ENCODE measurements at places on chromosomes 7 and 10. TPM values are rescaled to one million over a fixed set of nuclear protein-coding genes. Genes with fewer than 3 reads are reported as not detected.

GRCh38 chr10:112565434-112566053 is 118.5 kb downstream of the VTI1A start:
- no peaks in the 10 kb centered on the region for H3K4me1 ChIP-seq
- DNase-seq = peak; percentile 46
- no peaks in the 10 kb centered on the region for H3K36me3 ChIP-seq
- H3K27me3 ChIP-seq = no peaks in the 10 kb centered on the region
- H3K27ac ChIP-seq = no peak overlapping the region
- no peak overlapping the region for H3K4me3 ChIP-seq

DNA sequence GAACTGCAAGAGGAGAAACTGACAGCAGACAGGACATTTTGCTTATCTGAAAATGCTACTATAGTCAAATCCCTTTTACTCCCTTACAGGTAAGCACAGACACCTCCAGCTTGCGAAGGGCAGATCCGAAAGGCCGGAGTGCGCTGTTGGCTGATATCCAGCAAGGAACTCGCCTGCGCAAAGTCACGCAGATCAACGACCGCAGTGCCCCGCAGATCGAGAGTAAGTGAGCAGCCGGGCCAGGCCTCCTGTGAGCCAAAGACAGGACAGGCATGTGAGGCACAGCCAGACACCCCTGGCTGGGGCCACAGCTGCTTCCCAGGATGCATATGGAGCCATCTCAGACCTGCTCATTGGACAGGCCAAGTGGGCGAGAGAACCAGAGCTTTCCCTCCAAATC is 69.4 kb downstream of the WIPF3 start:
- no peaks in the 10 kb centered on the region for H3K36me3 ChIP-seq
- H3K27ac ChIP-seq = no peak overlapping the region
- H3K4me1 ChIP-seq = no peaks in the 10 kb centered on the region
- no peaks in the 10 kb centered on the region for H3K27me3 ChIP-seq
- no peak overlapping the region for H3K4me3 ChIP-seq

GRCh38 chr10:110141185-110141584 is 66.2 kb upstream of the MXI1 start:
- DNase-seq = no peak
- H3K4me1 ChIP-seq = no peaks in the 10 kb centered on the region
- H3K27me3 ChIP-seq = no peaks in the 10 kb centered on the region
- no peak overlapping the region for H3K27ac ChIP-seq

GRCh38 chr7:137574812-137575211 is 231.3 kb upstream of the PTN start:
- H3K36me3 ChIP-seq = no peaks in the 10 kb centered on the region
- H3K27ac ChIP-seq = no peak overlapping the region
- H3K4me1 ChIP-seq = no peaks in the 10 kb centered on the region
- H3K4me3 ChIP-seq = no peak overlapping the region

Gene ANKRD30A
- not detected for total RNA-seq

GRCh38 chr10:118983263-118983662 is 46.3 kb upstream of the NANOS1 start:
- no peaks in the 10 kb centered on the region for H3K36me3 ChIP-seq
- H3K27ac ChIP-seq = no peak overlapping the region
- no peaks in the 10 kb centered on the region for H3K4me1 ChIP-seq
- H3K27me3 ChIP-seq = no peaks in the 10 kb centered on the region
- no peak for DNase-seq

- H3K27ac ChIP-seq = no peak overlapping the region
- no peak overlapping the region for H3K4me3 ChIP-seq
- no peak for DNase-seq
- H3K4me1 ChIP-seq = no peaks in the 10 kb centered on the region
Observed at GRCh38 chr7:142891490-142892082, 6.0 kb upstream of the TRPV6 start.

DNA sequence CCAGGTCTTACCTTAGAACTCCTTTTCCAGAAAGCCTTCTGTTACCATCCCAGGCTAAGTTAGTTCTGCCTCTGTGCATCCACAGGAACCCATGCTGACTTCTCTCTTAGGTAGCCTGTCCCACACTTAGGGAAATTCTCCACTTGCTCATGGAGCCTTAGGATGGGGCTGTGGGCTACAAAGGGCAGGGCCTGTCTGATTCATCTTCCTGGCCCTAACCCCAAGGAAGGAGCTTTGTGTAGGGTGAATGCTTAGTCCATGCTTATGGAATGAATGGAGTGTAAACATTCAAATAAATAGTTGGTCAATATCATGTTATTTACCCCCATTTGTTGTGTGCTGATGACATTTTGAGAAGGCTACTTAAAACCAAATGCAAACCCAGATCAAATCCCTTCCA is 54.7 kb downstream of the EMX2 start:
- H3K4me3 ChIP-seq = no peak overlapping the region
- H3K27ac ChIP-seq = no peak overlapping the region
- DNase-seq = no peak
- H3K27me3 ChIP-seq = no peaks in the 10 kb centered on the region

DNA sequence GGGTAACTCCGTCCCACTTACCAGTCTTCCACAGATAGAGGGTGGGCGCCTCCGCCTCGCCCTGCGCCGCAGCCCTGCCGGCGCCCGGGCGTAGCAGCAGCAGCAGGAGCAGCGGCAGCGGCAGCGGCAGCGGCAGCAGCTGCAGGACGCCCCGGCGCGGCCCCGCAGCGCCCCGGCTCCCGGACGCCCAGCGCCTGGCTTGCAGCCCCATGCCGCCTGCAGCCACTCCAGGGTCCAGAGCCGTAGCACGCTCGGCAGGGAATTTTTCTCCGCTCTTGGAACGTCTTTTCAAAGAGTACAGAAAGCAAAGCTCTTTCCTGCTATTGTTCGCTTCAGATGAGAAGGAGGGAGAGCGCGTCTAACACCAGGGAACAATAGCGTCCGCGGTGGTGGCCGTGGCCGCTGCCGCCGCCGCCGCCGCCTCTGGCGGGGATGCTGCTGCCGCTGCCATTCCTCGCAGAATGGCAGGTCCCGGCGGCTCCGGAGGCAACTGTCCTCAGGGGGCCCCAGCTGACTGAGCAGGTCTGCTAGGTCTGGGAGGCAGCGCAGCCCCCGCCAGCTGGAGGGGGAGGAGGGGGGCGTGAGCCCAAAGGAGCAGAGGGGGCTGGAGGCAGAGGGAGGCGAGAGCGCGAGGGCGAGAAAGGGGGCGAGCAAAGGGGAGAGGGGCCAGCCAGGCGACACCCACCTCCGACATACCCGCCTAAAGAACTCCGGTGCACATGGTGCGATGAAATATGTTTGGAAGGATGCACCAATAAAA is at the start of gene THSD7A:
THSD7A (minus strand) TSS at position 463 of the 760 bp plus-strand sequence; CDS start at position 211, 252 bp downstream.
- no peaks in the 10 kb centered on the region for H3K36me3 ChIP-seq
- peak; percentile 41 for DNase-seq
- H3K4me1 ChIP-seq = peaks cover 2% of the 10 kb centered on the region
- peaks cover 6% of the 10 kb centered on the region for H3K27me3 ChIP-seq

DNA sequence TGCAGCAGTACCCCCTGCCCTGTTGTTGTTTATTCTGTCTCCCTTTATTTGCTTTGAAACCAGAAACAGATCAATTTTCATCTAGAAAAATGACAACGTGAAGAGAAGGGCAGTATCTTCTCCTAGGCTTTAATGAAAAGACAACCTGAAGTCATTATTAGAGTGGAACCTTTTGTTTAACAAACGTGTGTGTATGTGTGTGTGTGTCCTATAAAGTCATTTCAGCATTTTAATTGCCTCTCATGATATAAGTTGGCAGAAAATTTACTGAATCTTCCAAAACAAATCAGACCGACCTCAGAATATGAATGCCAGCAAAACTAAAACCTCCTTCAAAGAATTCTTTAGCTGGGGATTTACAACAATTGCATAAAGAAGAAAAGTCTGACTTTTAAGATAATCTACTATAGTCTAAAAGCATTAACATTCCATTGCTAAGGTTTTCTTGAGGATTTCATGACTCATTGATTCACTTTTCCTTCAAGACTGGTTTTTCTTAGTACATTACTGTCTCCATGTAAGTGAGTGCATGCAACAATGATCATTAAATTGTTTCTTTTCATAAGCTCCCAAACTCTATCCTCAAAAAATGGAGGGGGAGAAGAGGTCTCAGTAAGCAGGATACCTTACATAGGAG is 3.2 kb downstream of the GLI3 start:
- H3K4me1 ChIP-seq = peaks cover 5% of the 10 kb centered on the region
- no peak overlapping the region for H3K4me3 ChIP-seq
- H3K27me3 ChIP-seq = peaks cover 44% of the 10 kb centered on the region
- no peak overlapping the region for H3K27ac ChIP-seq
- no peak for DNase-seq

Gene EIF4EBP2
- 18.9 TPM for total RNA-seq

DNA sequence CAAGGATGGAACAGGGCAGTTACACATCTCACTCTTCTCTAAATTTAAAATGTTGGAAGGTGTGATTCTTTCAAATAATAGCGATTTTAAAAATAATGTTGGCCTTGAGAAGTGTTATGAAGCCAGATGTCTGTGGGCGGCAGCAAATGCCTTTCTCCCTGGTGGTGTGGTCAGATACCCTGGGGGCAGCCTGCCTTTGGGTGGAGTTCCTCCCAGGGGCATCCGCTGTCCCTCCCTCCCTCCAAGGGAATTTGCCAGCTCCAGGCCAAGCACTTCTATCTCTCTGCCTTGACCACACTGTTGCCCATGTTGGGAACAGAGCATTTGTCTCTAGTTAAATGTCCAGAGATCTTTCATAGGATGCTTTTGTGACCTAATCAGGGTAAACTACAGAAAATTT is 121.4 kb downstream of the POU6F2 start:
- H3K4me3 ChIP-seq = no peak overlapping the region
- H3K27ac ChIP-seq = no peak overlapping the region
- no peaks in the 10 kb centered on the region for H3K36me3 ChIP-seq
- no peaks in the 10 kb centered on the region for H3K27me3 ChIP-seq

GRCh38 chr7:66353547-66353946 is 148.4 kb downstream of the TPST1 start:
- H3K36me3 ChIP-seq = no peaks in the 10 kb centered on the region
- H3K27ac ChIP-seq = no peak overlapping the region
- no peaks in the 10 kb centered on the region for H3K4me1 ChIP-seq
- H3K4me3 ChIP-seq = no peak overlapping the region

DNA sequence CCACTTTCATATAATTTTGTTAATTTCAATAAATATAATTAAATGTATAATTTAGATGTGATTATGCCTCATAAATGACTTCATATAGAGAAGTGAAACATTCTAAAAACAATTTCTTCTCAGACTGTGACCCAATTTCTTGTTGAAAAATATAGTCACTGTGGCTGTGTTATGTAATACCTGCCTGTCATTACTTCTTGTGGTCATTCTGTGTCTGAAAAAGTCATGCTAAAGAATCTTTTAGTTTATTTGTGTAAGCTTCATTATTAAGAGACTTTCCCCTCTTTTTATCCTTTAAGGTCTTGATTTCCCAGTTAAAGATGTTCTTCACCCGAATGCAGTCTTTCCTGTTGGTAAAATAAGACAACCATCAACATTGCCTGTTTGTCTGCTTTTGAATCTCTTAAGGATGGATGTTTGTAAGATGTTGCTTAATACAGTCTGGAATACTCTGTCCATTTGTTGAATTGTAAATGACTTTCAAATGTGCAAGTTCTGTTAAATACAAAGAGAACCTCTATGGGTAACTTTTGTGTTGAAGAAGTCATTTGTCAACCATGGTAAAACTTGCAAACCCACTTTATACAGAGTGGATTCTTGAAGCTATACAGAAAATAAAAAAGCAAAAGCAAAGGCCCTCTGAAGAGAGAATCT is 16.0 kb downstream of the KAT6B start:
- DNase-seq = no peak
- no peaks in the 10 kb centered on the region for H3K4me1 ChIP-seq
- H3K4me3 ChIP-seq = no peak overlapping the region
- no peaks in the 10 kb centered on the region for H3K27me3 ChIP-seq

Gene DNAJB9
- total RNA-seq = 13.2 TPM

DNA sequence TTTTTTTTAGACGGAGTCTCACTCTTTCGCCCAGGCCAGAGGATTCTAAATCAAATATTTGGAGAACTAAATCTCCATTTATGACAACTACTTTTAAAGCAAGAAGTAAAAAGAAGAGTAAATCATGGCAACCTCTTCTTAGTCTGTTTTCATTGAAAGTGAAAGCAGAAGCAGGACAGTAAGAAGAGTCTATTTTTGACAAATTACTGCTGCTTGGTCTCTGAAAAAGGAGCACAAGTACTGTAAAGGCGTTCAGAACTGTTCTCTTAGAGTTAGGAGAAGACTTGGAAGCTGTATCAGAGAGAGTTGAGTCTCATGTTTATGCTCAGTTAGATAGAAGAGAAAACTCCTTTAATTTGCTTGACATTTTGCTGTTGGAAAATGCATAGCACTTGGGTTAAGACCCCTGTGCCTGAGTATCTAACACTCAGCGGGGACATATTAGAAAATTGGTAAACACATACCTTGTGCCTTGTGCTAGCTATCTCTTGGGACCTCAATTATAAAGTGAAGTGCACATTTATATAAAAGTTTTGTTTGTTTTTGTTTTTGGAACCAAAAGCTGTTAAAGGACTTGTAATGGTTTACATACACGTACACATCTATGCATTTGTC is 433.0 kb downstream of the ANKRD7 start:
- H3K4me1 ChIP-seq = no peaks in the 10 kb centered on the region
- H3K36me3 ChIP-seq = no peaks in the 10 kb centered on the region
- H3K27ac ChIP-seq = no peak overlapping the region
- H3K27me3 ChIP-seq = no peaks in the 10 kb centered on the region

Gene LRRC18
- 0.05 TPM for total RNA-seq

Gene TRIM50
- total RNA-seq = 0.09 TPM

All from thymus (tissue), 14 donors.